ENCODE measurements at places on chromosomes 11 and 22.

DNA sequence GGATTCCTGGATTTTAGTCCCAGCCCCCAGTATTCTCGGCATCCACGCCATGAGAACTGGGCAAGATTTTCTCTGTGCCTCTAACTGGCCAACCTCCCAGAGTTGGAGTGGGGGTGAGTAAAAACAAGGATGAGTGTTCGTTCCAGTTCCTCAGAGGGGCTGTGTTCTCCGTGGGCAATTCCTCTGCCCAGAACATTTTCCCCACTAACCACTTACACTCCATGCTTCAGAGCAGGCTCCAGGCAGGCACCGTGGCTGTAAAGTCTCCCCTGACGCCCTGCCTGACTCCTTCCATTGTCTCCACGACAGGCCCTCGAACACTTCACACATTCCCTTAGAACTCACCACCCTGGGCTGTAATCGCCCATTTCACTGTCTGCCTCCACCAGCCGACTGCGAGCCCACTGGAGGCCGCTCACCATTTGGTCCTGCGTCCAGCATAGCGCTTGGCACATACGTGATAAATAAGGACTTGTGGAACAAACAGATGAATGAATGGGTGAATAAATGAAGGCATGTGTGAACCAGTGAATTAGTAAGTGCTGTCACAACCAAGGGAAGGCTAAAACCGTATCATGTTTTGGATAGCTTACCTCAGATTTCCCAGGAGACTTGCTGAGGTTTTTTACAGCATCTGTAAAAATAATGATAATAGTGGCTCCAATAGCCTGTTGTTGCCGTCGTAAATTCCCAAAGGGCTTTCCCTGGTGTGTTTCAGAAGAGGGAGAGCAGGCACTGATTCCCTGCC, 6.1 kb downstream of the APLNR start:
- DNase-seq = no peak

DNA sequence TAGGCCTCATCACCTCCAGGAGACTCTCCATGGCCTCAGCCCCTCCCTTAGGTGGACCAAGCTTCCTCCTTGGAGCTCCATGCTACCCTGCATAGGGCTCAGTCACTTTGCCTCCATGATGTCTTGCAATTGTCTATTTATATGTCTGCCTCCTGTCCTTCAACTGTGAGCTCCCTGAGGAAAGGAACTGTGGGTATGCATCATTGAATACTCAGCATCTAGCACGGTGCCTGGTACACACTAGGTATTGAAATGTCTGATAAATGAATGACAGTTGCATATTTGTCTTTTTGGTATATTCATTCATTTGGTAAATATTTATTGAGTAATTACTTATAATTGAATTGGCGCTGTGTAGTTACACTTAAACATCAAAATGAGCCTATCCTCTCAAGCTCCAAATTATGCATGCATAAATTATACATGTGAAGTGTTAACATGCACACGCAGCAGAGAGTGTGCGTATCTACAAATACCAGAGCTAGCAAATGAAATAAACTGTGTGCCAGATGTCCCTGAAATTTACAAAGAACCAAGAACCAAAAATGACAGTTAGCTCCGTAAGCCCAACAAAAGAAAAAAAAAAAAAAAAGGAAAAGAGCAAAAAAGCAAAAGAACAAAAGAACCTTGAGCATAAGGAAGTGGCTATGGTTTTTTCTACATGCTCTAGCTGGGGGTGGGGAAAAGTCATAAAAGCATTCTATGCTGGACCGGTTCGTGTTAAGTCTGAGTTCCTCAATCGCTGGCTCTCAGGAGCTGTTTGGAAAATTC, 25.2 kb downstream of the GRAP2 start:
- no peak for DNase-seq

DNA sequence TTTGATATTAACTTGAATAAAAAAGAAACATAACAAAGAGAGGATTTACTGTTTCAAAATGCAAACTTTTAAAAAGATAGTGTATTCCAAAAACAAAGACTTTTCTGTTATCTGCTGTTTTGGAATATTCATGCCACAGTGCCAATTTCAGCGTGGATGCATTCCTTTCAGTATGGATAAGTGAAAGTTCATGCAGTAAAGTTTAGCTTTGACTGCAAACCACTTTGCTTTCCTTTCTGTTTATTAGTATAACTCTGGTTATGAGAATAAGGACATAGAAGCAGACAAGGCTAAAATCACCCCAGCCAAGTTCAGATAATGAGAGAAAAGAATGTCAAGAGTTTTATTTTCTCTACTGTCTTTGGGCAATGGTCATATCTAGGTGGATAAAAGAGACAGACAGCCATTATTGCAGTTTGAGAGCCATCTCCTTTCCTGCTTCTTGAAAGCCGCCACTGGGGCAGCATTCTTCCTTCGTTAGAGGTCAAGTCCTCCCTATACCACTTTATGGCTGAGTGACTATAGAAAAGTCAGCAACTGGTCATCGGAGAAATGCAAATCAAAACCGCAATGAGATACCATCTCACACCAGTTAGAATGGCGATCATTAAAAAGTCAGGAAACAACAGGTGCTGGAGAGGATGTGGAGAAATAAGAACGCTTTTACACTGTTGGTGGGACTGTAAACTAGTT, 82.4 kb upstream of the BLID start:
- DNase-seq = no peak

- no peak for DNase-seq
These were observed 963 bp downstream of the TYMP start for GRCh38 chr22:50528682-50529415.

- no peak for DNase-seq
These were observed 4.9 kb downstream of the TPBGL start for GRCh38 chr11:75245356-75246005.

- no peak for DNase-seq
These were observed 3.7 kb upstream of the RANGAP1 start for GRCh38 chr22:41289671-41290070.

DNA sequence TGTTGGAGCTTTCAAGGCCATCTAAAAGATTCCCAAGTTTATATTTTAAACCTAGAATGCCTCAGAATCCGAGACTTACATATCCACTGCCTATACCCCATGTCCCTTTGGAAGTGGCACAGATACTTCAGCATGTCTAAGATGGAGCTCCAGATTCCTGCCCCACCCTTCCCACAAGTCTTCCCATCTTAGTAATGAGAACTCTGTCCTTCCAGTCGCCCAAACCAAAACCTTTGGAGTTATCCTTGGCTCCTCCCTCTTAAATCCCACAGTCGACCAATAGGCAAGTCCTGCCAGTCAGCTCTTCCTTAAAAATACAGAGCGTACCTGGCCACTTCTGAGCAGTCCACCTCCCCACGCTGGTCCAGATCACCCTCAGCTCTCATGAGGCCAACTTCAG, 4.3 kb downstream of the POLD4 start:
- no peak for DNase-seq

- peak; percentile 52 for DNase-seq
These were observed 52.9 kb upstream of the FDX1 start for GRCh38 chr11:110376711-110377324.

GRCh38 chr11:95375886-95376285, 144.9 kb upstream of the SESN3 start:
- no peak for DNase-seq

- no peak for DNase-seq
These were observed 183.1 kb downstream of the ARHGAP42 start for GRCh38 chr11:100870138-100870537.

- DNase-seq = no peak
These were observed 21.1 kb downstream of the RTN4R start for GRCh38 chr22:20247010-20247505.

GRCh38 chr22:30245985-30246813, at the start of gene LIF:
TSS of gene LIF (minus strand) at chr22:30246759. CDS start at chr22:30246695, 64 bp downstream.
- no peak for DNase-seq

DNA sequence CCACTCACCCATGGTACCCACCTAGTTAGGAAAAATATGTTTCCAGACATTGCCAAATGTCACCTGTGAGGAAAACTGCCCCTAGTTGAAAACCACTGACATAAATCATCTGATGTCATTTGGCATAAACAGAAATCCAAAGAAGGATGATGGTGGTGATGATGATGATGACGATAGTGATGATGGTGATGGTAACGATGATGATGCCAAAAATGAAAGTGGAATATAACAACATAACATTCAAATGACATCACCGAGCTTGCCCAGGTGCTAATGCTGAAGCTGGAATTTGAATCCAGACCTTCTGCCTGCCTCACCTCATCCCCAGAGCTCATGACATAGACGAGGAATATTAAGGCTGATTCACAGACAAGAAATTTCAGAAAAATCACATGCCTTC, 92.3 kb upstream of the ASPHD2 start:
- no peak for DNase-seq

All from omental fat pad (tissue), 4 donors.